ENCODE measurements at places on chromosomes 11 and 22.

- no peak for DNase-seq
These were observed 4.0 kb downstream of the SULT4A1 start for GRCh38 chr22:43858156-43858895.

GRCh38 chr11:63572026-63572688, 9.0 kb upstream of the PLAAT2 start:
- no peak for DNase-seq

GRCh38 chr11:64629796-64630562, 39.0 kb downstream of the SLC22A12 start:
- no peak for DNase-seq

DNA sequence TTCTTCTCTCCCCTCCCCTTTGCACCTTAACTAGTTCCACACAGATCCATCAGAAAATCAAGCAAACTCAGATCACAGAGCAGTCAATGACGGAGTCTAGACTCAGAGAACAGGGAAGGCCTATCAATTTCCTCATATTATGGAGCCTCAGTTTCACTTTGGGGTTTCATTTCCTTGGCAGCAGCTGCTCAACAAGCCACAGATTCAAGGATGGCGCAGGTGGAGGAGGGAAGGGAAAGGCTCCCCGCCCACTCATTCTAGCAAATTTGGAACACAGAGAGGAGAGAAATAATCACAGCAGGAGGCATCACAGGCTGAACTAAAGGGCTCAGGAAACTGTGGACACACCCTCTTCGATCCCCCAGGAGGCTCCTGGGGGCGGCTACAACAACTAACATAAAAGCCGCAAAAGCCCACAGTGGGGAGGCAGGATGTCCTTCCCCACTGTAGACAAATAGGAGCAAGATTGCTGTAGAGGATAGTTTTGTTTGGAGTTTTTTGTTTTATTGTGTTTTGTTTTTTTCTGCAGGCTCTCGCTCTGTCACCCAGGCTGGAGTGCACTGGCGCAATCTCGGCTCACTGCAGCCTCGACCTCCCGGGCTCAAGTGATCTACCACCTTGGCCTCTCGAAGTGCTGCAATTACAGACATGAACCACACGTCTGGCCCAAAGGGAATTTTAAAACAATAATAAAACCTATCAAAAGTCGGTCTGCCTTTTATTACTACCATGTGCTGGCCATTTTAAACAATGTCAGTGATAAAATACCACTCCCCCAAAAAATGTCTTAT, 3.4 kb downstream of the PLAAT3 start:
- no peak for DNase-seq

DNA sequence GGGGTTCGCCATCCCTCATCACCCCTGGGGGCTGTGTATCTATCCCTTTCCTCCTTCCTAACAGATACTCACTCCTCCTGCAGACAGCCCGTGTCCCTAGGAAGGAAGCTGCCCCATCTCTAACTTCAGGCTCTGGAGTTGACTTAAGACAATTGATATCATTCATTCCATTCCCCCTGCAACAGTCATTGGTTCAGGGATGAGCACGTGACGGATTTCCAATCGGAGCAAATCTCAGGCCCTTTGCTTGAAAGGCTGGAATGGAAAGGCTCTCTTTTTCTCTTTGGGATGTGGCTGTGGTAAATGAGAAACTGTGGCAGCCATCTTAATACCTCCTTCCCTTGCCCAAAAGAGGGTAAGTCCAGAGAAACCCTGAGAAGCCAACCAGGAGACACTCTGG, 5.0 kb upstream of the SCUBE2 start:
- DNase-seq: no peak

DNA sequence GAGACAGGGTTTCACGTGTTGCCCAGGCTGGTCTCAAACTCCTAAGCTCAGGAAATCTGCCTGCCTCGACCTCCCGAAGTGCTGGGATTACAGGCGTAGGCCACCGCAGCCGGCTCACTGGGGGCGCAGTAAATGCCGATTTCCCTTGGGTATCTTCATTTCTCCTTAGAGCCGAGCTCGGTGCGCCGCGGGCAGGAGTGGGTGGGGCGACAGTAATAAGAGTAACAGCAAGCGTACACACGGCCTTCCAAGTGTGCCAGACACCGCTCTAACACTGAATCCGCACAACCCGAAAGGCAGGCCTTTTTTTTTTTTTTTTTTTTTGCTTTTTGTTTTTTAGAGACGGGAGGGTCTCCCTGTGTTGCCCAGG, 500 bp upstream of the ADSL start:
- DNase-seq: no peak

GRCh38 chr11:16047073-16047472, 309.3 kb downstream of the SOX6 start:
- DNase-seq: no peak

DNA sequence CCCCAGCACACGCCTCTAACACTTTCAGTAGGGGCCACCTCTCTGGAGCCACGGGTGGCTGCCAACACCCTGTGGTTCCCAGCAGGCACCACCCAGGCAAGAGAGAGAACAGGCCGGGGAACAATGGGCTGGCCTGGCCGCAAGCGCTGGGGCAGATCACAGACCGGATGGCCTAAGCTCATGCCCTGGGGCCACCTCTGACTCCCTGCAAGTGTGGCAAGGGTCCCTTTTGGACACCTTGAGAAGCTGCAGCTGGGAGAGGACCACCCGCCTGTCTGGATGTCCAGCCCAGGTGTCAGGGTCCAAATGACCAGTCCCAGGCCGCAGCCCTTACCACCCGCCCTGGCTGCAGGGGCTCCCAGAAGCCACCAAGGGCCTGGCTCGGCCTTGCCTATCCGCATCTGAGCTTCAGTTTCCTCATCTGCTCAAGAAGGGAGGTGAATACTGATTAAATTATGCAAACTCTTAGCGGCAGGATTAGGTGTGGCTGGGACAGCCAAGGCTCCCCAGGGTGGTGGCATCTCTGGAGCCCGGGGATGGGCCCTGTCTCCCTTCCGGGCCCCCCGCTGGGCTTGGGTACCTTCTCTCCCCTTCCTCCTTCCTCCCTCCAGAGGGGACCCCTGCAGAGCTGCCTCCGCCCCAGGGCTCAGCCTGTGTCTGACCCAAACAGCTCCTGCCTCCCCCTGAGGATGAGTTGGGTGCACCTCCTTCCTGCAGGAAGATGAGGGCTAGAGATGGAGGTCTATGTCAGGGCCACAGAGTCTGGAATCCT, 785 bp upstream of the SUSD2 start:
- DNase-seq: no peak

DNA sequence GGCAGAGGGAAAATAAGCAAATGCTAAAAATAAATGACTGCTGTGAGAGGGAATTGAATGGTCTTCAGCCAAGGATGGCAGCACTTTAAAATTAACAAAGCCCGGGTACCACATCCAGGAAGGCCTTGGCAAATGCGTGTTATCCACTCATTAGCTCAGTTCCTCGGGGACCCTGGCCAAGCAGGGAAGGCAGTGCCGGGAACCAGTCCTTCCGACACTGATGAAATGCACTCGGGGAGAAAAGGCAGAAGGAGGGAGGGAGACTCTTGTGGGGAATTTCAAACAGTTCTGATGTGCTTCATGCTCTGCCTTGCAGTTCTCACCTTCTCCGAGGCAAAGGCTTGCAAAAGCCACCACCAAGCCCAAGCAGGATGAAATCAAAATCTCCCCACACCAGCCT, 38.3 kb downstream of the CLPB start:
- DNase-seq: no peak

DNA sequence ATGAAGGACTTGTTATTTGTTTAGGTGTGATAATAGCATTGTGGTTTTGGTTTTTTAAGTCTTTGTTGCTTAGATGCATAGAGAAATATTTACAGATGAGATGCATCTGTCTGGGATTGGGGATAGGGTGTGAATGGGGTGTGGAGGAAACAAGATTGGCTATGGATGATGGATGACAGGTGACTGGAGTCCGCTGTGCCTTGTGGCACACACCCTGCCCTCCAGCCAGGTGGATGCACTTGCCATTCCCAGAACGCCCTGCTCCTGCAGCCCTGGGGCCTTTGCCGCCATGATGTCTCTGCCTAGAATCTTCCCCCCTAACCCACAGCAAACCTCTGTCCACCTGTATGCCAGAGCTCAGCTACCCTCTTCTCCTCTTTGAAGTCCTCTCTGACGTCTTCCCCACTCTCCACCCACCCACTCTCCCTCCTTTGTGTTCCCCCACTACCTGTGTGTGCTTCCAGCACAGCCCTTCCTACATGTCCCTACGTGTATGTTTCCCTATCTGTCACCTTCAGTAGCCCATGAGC, 54.7 kb downstream of the WNT11 start:
- no peak for DNase-seq

All from activated CD8-positive, alpha-beta memory T cell treated with anti-CD3 and anti-CD28 coated beads for 1 hour (primary cell).